ENCODE measurements at places on chromosomes 7 and 10.

DNA sequence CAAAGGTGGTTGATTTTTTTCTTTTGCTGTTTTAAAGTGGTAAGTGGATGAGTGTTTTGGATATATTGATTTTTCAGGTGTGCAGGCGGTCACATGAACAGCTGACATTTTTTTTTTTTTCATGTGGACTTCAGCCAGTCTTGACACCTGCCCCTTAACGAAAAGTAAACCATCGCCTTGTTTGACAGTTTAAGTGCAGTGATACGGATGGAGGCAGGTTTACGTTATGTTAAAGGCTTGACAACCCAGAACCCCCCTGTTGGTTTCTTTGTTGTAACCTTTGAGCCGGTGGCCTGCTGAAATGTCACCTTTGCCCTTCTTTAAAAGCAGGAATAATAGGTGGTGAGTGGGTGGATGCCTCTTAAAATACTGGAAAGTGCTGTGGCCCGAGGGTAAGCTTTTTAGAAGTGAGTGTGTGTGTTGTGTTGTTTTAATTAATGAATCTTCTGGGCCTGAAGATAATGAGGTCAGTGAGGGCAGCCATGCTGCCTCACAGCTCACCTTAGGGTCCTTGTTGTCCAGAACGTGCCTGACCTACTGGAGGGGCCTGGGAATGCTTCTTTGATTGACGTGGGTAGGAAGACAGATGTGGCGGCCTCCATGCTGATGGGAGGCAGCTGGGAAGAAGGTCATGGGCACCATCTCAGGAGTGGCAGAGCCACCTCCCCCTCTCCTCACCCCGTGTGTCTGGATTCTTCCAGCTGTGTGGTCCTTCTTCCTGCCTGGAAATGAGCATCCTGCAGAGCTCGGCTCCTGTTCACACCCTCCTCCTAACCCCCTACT lies 69.8 kb downstream of the TCF7L2 start:
- no peak for DNase-seq

DNA sequence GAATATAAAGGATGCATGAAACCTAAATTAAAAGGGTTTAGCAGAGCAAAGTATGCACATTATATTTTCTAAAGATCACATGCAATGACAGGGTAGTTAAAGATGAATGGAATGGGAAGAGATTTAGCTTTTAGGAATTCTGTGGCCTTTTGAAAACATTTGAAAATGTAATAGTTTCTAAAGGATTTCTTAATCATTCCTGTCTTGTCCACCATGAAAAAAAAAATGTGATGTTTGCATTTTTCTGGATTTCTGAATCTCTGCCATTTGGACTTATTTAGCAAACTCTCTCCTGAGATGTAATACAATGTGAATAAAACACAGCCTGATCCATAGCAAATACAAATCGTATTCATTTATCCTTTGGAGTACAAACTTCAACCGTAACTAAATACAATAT lies 126.6 kb upstream of the RAB11FIP2 start:
- DNase-seq, result no peak

GRCh38 chr10:4522296-4523000 lies 303.6 kb upstream of the AKR1E2 start:
- no peak for DNase-seq

- no peak for DNase-seq
Observed at GRCh38 chr10:71605263-71605962, 114.2 kb downstream of the C10orf105 start.

DNA sequence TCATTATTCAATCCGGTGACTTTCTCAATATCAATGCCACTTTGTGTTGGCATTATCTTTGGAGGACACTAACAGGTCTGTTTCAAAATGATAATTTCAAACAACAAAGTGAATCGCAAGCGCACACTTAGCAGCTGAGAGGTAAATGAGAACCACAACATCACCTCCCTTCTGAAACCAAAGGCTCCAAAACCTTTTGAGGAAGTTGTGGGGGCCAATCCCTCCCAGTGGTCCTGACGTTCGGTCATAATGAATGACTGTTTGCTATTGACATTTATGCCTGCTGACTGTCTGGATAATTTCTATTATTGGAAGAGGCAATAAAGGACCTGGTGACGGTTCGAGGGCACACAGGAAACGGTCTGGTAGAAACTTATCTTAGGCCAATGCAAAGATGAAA lies 1.8 kb downstream of the ADARB2 start:
- no peak for DNase-seq

- no peak for DNase-seq
Observed at GRCh38 chr10:128487517-128487916, 361.3 kb upstream of the MKI67 start.

DNA sequence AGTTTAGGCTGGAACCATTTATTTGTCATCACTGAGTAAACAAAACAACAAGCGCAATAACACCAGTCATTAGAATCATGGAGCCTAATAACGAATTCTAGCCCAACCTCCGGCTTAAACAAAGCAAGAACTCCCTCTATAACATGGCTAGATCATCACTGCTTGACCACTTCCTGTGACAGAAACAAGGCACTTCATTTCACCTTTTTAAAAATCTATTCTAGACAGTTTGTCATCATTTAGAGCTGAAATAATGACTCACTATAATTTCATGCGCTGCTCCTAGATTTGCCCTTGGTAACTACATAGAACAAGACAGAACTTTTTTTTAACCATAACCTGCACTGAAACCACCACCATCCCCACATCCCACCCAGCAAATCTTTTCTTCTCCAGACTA lies 81.3 kb downstream of the OSBPL3 start:
- DNase-seq, result no peak

DNA sequence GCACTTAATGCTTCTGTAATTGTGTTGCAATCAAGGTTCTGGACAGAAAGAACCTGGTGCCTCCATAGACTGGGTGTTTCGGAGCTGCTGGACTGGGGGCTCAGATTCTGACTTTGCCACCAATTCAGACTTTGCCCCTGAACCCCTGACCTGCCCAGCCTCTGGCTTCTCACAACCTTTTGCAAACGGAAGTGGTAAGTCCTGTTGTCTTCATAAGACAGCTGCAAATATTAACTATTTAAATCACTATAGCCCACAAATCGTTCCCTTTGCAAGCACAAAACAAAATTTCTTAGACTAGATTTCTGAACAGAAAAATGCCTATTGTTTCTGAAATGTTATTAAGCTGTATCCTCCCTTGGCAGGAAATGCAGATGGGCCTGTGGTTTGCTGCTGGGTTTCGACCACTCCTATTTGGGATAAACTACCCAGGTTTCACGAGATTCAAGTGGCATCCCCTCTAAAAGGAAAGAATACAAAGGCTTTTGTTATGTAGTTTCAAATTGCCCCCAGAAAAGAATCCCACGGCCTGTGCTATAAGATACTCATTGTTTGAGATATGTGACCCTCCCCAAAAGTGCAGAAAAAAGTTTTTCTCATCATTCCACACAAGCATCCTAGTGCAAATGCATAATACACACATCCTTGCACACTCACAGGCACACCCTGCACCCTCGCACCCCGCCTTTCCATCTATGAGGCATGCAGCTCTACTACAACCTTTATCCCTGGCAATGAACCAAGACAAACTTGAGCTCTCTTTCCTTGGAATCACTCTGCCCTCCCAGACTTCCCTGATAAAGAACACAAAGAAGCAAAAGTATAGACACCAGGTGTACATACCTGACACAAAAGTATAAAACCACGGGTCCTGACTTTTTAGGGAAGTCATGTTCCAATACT lies 209.1 kb downstream of the PRPF18 start:
- DNase-seq, result no peak

DNA sequence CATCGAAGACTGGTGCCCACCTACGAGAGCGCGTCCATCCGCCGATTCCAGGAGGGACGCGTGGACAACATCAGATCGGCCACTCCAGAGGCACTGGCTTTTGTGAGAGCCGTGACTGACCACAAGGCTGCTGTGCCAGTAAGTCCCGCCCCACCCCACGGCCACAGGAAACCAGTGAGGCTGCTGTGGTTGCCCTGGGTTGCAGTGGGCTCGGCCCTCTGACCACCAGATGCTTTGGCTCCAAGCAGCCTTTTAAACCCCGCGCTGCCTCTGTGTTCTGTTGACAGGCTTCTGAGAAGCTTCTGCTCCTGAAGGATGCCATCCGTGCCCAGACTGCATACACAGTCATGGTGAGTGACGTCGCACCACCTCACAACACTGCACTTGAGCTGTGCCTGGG lies 24.4 kb upstream of the C10orf53 start:
- DNase-seq, result no peak

- no peak for DNase-seq
Observed at GRCh38 chr7:584122-584465, 64.4 kb upstream of the PDGFA start.

DNA sequence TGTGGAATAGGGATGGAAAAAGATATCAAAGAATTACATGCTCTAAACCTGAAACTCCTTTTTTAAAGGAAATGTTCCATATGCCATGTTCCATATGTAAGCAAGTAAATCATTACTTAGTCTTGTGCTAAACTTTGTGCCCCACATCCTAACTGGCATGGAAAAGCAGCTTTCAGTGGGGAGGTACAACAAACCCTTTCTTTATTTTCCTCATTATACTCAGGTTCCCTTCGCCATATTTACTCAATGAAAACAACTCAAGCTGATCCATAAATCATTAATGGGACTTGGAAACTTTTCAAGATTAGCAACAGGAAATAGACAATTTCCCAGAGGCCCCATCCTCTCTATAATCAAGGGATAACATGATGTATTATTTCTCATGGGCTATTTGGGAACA lies 56.0 kb downstream of the GSAP start:
- DNase-seq, result no peak
